Pulmonary artery endothelial cell (primary cell): ENCODE measurements at places on chromosomes 4 and X. TPM values are rescaled to one million over a fixed set of nuclear protein-coding genes. Genes with fewer than 3 reads are reported as not detected.

ODAPH gene
- not detected in 2 replicates for total RNA-seq

SUV39H1 gene
- total RNA-seq: 8.0 and 12.2 TPM in 2 replicates

DNA sequence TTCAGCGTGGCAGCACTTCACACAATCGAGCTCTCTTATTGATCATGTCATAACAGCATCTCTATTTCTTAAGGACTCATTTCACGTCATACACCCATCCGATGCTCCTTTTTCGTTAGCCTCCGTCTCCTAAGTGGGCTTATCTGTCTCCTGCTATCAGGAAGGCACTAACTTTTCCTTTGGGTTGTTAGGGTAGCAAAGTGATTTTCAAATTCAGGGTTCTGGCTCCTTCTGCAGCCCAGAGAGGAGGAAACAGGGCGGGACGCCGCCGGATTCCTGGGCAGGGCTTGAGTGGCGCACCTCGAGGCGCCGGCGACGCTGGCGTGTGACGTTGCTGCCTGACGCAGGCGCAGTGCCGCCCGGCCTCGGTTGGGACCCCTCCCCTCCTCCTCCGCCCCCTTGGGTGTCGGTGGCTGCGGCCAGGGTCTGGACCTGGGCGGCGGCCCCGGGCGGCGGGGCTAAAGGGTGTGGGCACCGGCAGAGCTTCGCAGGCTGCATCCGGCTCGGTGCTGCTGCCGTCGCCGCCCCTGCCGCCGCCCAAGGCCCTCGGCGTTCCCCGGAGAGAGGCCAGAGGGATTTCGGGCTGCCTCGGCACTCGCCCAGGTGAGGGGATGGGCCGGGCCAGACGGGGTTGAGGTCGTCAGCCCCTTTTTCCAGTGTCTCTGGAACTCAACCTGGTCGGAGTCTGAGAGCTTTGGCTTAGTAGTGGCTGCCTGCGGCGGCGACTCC lies at the start of gene BLTP1:
BLTP1 (plus strand) TSS at position 350 of the 729 bp plus-strand sequence. CDS start 18,317 bp downstream, outside the sequence.
- peak; percentile 39 for DNase-seq

ETDA gene
- total RNA-seq: not detected in 2 replicates

SLC25A4 gene
- total RNA-seq: 8.8 and 10.5 TPM in 2 replicates

- DNase-seq: no peak
Observed at GRCh38 chrX:22376369-22376768, 103.7 kb downstream of the CBLL2 start.

GRCh38 chr4:2860391-2861348 lies 17.0 kb downstream of the ADD1 start:
- no peak for DNase-seq

GRCh38 chr4:8228319-8229250 lies 29.5 kb downstream of the SH3TC1 start:
- peak; percentile 88 for DNase-seq

GAGE13 gene
- total RNA-seq: not detected in 2 replicates

- no peak for DNase-seq
Observed at GRCh38 chr4:41473176-41473575, 64.8 kb upstream of the LIMCH1 start.

HSPA4L gene
- total RNA-seq: 10.7 and 23.8 TPM in 2 replicates

LEF1 gene
- total RNA-seq: not detected in 2 replicates

C4orf50 gene
- total RNA-seq: not detected in 2 replicates

DNA sequence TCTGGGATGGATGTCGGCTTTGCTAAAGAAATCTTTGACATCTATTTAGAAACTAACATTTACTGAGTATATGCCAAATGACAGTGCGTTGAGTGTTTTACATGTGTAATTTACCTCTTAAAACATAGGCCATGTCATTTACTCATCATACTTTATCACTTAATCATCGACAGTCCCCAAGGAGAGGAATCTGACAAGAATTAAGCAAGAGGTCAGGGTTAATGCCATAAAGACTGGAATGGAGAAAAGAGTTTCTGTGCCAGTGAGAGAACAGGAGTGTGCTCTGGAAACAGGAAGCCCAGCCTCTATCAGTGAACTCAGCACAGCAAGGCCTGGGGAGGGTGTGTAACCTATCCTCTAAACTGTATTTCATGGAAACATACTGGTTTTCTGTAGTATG lies 28.0 kb upstream of the AMOT start:
- no peak for DNase-seq

GRCh38 chrX:103644125-103644524 lies 15.3 kb downstream of the TCEAL1 start:
- no peak for DNase-seq

BLTP1 gene
- 42.8 and 55.4 TPM in 2 replicates for total RNA-seq

YTHDC1 gene
- total RNA-seq: 40.4 and 48.4 TPM in 2 replicates

DNA sequence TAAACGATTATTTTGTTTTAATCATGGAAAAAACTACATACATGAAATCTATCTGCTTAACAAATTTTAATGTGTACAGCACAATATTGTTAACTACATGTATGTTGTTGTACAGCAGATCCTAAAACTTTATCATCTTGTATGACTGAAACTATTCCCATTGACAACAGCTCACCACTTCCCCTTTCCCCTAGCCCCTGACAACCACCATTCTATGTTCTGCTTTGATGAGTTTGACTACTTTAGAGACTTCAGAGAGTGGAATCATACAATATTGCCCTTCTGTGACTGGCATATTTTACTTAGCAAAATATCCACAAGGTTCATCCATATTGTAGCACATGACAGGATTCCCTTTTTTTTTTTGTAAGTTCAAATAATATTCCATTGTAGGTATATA lies 185.9 kb downstream of the CFAP299 start:
- no peak for DNase-seq

BEND2 gene
- total RNA-seq: not detected in 2 replicates

GRCh38 chr4:104942990-104943743 lies 203.5 kb upstream of the TET2 start:
- DNase-seq: no peak

SLC9A7 gene
- total RNA-seq: 35.6 and 40.6 TPM in 2 replicates

KIAA1210 gene
- not detected in 2 replicates for total RNA-seq

- no peak for DNase-seq
Observed at GRCh38 chr4:180449395-180449956, 1793.7 kb upstream of the TENM3 start.

DNA sequence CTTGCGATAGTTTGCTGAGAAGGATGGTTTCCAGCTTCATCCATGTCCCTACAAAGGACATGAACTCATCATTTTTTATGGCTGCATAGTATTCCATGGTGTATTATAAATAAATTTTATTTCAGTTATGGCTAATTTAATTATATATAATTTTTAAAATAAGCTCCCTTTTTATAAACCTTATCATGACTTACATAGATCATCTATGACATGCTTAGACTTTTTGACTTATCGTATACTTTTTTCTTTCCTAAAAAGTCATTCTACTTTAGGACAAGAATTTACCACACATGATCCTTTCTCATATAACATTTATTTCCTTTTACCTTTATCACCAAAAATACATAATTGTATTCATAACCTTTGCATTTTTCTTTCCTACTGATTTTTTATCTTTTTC lies 376.5 kb downstream of the CCSER1 start:
- DNase-seq: no peak

- DNase-seq: no peak
Observed at GRCh38 chrX:53160297-53160983, 64.6 kb downstream of the KDM5C start.

DNA sequence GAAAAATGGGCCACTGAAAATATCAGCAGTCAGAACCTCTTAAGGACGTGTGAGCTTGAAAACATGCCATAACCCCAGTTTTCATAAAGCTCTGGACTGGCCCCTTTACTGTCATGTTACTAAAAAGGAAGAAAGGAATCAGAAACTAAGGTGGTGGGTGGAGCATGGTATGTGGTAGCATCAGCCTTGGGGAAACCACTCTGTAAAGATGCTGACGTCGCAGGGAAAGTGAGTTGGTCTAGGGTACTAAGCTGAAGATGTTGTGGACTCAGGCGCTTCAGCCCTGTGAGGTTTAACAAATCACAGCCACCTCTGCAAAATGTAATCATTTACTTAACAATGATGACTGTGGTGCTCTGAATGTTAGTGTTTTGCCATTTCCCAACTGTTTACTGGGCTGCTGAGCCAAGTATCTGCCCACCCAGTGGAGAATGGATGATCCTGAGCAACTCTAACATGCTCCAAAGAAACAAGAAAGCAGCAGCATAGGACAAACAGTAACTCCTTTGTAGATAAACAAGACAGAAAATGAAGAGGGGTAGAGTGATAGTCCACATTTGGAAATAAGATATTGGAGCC lies 33.4 kb downstream of the C4orf54 start:
- DNase-seq: no peak

- DNase-seq: no peak
Observed at GRCh38 chrX:23514082-23514481, 153.2 kb upstream of the PRDX4 start.

ARMCX4 gene
- 4.6 and 6.4 TPM in 2 replicates for total RNA-seq

PNMA5 gene
- not detected in 2 replicates for total RNA-seq

DNA sequence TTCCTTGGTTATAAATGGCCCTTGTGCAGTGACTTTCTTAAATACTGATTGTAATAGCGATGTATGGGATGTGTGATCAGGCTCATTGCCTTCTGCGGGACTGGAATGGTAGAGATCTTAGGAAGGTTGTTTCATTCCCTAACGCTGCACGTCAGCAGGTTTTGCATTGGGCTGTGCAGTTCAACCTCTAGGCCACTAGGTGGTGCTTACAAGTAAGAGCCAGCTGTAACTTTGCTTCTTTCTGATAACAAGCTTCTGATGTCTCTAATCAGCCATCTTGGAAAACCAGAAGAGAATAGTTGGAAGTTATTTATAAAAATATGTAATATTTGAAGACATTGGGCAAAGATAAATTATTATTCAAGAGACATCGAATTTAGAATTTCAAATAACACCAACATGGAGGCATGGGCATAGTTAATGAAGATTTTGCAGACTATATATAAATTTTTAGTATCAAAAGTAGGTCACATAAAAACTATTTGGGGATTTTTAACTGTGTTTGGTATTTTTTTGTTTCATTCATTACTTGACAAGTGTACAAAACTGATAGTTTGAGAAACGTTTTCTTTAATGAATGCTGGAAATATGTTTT lies 339.7 kb upstream of the PCDH7 start:
- peak; percentile 17 for DNase-seq

- no peak for DNase-seq
Observed at GRCh38 chrX:16628946-16629595, 20.9 kb upstream of the S100G start.

- no peak for DNase-seq
Observed at GRCh38 chrX:78571849-78572248, 87.3 kb downstream of the RTL3 start.

- DNase-seq: no peak
Observed at GRCh38 chr4:144518181-144518895, 127.6 kb upstream of the HHIP start.

STATH gene
- total RNA-seq: not detected in 2 replicates

- DNase-seq: no peak
Observed at GRCh38 chr4:112322866-112323265, 25.7 kb downstream of the ALPK1 start.

CT47B1 gene
- not detected in 2 replicates for total RNA-seq

DNA sequence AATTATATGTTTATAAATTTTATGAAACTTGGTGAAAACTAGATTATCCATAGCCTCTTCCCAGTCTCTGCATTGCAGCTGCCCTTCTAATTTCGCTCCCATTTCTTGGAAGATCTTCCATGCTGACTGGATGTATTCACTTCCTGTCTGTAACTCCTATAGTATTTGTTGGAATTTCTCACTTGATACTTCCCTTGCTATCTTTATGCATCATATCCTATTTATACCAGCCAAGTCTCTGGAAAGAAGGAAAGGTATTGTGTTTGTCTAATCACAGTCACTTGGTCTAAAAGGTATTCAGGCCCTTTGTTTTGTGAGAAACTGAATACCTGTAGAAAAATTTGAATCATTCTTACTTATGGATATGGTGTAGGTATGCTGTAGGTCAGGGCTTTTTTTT lies 870.9 kb upstream of the FRG1 start:
- no peak for DNase-seq

FDCSP gene
- total RNA-seq: not detected in 2 replicates

DNA sequence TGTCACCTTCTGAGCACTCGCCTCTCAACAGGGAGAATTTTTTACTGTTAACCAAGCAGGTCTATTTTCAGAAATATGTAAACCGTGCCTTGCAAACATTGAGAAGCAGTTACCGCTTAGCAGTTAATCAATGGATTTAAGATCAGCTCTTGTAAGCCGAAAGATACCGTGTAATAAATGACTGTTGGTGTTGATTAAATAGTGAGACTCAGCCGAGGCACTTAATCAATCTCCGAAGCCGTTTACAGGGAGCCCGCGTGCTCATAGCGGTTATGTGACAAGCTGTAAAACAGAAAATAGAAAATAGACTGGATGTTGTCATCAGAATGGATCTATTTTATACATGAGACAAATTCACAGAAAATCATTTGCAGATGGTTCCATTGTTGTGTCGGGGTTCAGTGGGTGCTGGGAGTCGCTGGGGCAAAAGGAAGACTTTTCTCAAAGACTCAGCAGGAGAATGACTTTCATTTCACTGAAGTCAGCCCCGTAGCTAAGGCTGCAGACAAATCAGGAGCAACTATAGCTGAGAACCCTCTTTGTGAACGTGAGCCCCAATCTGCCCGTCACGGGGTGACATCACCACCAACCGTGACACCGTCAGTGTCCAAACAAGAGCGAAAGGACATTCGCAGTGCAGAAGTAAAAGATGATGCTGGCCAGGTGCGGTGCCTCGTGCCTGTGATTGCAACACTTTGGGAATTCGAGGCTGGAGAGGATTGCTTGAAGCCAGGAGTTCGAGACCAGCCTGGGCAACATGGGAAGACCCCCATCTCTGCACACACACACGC lies 275.3 kb downstream of the CRLF2 start:
- DNase-seq: no peak

DNA sequence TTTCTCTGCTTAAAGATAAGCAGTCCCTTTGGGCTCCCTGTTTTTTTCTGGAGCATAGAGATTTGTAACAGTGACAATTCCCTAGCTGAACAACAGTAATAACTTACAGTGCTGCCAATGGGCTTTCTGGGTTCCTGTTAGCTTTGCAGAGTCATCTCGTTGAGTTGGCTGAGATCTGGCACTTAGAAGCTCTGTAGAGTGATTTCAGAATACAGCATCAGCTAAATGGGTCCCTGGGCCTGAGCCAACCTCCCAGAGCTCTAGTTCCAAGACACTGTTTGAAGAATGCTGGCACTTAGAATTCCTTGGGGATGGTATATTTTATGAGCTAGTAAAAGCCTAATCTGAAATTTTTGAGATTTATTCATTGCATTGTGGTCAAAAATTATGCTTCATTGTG lies 43.5 kb upstream of the SERTM2 start:
- no peak for DNase-seq

GRCh38 chr4:64721106-64721505 lies 311.9 kb upstream of the TECRL start:
- no peak for DNase-seq

- no peak for DNase-seq
Observed at GRCh38 chrX:49753691-49754090, 57.9 kb upstream of the PAGE1 start.

DNA sequence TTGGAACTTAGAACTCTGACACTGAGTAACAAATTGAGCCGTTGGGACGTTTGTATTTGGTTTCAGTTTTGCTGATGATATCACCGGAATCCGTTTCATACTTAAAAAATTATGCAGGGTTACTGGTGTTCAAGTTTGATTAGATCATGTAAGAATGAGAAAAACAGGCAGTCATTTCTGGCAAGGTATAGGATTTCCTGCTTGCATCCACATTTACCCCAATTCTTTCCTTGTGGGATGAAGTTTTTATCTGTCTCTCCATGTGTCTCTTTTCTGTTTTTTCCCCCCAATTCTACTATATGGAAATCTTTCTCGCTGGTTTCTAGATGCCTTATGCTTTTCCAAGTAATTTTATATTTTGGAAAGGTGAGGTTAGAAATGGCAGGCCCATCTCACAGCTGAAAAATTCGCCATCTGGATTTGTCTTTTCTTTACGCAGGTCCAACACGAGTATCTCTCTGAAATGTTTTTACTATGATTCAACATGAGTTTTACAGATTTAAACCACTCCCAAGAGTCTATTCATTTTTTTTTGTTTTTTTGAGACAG lies 197.9 kb downstream of the SHOX start:
- no peak for DNase-seq

ENAM gene
- total RNA-seq: not detected in 2 replicates
